Activated CD4-positive, CD25-positive, alpha-beta regulatory T cell treated with anti-CD3 and anti-CD28 coated beads, Interleukin-2, amount 50 U/mL, for 16 hours (primary cell): ENCODE measurements at places on chromosomes 3 and 15.

DNA sequence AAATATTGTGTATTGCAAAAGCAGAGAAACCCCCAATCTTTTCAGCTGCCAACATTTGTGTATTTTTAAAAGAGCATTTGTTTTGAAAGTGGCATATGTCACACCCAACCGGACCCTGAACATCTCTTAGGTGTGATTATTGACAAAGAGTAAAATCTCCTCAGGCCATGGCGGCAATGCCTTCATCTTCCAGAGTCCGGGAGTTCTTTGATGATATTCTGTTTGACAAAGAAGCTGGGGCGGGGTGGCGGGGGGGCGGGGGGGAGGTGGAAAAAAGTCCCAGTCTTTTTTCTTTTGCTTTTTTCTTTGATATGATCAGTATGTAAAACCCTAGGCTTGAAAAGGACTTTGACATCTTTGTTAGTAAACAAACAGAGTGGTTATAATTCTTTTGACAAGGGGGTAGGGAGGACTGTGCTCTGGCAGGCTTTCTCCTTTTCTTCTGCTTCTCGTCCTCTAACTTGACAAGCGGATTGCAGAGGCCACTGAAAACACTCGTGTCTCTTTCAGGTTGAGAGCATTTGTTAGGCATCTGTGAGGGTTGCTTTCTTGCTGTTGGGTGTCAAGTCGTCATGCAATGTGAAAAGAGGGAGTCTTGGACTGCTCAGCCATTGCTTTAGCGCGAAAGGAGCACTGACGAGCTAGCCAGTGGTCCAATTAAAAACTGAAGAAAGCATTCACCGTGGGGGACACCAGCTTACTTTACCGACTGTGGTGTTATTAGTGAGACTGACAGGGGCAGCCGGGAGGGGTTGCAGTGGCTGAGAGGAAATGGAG lies 243.2 kb downstream of the NSUN3 start:
- DNase-seq: no peak

DNA sequence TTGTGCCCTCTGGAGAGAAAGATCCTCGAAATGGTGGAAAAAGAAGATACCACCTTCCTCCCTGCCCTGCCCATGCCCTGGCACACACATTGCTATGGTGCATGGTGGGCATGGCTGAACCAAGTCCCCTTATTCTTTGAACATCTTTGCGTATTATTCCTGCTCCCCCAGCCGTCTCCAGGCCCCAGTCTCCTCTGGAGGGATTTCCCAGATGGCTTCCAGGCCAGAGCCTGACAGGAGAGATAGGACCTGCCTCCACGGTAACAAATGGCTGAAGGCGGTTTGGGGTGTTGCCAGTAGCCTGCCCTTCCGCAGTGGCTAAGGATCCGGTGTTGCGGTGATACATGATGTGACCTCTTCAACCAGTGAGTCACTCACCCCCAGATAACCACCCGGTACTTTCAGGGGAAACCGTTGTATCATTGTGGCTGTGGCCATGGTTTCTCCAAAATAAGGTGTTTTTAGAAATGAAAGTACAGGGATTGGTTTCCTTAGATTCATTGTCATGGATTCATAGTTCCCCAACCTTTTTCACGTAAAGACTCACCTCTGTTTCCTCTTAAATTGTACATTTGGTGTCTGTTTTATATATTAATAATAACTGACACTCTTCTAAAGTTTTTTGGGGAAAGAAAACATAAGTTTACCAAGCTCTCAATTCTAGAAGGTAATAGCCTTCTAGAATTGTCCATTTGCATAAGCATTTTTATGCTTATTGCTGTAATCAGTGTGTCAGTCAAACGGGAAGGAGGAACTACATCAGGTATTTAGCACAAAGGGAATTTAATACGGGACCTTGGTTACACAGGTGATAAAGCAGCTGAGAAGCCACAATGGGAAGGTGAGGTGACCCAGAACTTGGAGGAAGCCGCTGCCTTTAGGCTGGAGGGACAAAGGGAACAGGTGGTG lies 25.9 kb downstream of the SMAD3 start:
- DNase-seq: peak; percentile 39

GRCh38 chr3:160779040-160779439 lies 23.0 kb downstream of the PPM1L start:
- no peak for DNase-seq

GRCh38 chr3:149571381-149571780 lies 86.4 kb downstream of the WWTR1 start:
- no peak for DNase-seq

DNA sequence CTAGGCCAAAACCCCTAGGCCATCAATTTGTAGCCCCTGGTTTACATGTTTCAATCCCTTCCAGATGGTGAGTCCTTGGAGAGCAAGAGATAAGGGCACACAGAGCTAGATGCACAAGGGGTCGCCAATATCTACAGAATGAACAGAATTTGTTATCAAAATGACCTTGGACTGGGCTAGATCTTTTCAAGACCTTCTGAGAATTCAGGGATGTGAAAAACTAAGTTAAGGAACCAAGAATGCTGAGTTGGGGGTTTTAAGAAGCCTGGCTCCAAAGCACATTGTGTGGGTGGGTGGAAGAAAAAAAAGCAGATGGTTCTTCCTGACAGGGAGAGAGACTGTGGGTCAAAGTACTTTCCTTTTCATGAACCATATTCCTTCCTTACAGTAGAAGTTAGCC lies 10.2 kb downstream of the CDCP1 start:
- no peak for DNase-seq

DNA sequence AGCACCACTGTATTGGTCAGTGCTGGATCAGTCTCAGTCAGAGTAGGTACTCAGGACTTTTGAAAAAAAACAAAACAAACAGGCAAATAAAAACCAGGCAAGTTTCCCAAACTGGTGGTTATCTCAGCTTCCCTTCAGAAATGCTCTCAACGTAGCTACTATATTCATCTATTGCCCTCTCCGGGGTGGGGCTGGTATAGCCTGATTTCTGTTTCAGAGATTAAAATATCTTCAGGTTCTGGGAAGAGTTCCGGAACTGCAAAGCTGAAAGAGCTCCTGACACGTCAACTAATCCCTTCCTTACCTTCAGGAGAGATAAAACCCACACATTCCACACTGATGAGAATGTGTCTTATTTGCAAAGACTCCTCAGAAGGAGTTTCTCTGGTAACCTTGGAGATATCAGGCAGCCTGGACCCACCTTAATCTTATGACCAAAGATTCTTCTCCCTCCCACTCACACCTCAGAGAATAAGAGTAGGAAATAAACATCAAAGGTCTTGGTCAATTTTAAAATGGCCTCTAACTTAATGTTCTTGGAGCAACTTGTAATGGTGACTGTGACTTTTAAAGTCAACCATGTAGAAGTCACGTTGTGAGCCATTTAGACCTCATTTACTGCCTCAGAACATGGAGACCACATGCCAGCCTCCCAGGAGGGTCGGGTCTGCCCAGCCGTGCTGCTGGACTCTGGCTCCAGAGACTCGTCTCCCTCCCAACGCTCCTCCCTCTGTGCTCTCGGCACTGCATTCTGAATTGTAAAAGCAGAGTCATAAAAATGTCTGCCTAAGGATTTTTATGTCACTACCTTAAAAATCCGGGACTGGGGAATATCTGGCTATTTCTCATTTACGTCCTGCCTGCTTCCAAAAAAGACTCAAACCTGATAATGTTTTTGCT lies 53.8 kb downstream of the CDCP1 start:
- no peak for DNase-seq

- no peak for DNase-seq
These were observed 507.6 kb downstream of the FHIT start for GRCh38 chr3:60743631-60744164.

- no peak for DNase-seq
These were observed 1.4 kb downstream of the MTMR10 start for GRCh38 chr15:30990036-30990435.

DNA sequence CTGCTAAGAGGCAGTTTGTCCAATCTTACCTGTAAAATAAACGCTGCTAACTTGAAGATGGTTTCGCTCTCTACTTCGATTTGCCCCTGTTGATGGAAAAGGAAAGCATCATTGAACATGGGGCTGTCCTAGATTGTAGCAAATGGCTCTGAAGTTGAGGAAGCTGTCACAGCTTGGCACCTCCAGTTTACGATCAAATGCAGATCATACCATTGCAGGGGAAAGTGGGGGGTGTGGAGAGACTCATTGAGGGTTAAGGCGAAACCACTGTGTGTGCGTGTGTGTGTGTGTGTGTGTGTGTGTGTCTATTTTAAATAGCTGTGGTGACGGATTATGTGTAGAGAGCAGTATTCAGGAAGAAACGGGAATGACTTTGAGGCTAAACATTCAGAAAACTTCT lies 127.6 kb upstream of the LMOD3 start:
- DNase-seq: peak; percentile 28

DNA sequence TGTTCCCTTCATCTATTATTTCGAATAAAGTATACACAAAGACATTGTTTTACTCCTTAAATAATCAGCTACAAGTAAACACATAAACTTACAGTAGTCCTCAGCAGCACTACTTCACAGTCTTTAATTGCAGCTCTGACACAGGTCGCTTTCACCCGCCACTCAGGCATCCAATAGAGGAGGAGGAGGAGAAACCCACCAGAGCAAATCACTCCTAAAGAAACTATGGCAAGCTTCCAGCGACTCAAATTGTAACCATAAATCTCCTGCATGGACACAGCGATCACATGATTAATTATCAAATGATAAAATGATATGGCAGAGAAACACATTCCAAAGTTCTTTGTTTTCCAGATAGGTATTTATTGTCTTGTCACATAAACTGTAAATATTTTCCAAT lies 26.2 kb downstream of the ATP13A3 start:
- no peak for DNase-seq

GRCh38 chr3:151155409-151156128 lies 47.4 kb downstream of the GPR171 start:
- no peak for DNase-seq

DNA sequence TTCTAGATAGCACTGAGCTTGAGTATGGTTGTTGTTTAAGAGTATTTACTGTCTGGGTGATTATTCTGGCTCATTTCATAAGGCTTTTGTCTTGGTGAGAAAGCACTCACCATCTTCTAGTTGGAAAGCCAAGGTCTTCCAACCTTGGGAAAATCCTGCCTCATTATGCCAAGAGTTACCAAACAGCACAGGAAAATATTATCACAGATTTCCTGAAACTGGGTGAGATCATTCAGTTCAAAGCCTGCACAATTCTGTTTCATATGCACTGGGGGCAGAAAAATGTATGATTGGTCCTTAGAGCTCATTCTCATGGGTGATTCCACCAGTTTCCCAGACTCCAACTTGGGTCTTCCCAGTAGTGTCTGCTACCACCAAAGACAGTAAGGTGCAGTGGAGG lies 291.8 kb downstream of the RORA start:
- no peak for DNase-seq

DNA sequence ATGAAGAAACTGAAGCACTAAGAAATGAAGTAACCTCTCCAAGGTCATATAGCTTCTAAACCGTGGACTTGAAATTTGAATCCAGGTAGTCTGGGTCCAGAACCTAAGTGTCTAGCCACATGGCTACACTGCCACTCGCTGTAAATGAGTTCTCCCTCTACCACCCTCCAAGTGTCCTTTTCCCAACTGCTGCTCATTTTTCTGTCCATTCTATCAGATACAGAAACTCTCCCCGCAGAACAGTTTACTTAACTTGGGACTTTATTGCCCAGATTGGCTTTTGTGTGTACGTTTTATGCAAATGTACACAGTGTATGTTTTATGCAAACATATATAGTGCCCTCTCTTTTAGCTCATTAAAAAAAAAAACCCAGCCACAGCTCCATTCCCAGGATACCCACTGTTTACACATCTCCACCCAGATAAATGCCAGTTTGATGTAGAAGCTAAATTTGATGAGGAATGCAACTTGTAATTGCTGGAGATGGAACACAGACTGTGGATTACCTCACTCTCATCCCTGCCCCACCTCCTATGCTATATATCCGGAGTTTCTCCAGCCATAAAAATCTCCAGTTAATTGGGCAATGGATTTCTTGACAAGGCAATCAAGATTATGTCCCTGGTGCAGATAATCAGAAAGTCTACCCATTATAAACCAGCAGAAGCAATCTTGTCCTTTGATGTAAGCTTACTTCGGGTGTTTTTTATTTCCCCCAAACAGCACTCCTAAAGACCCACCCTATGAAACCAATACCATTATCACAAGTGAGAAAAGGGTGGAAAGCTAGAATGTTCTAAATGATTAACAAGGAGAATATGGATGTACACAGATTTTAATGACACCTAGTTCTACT lies 42.0 kb downstream of the THBS1 start:
- no peak for DNase-seq

- no peak for DNase-seq
These were observed 19.4 kb downstream of the STT3B start for GRCh38 chr3:31552103-31552502.

DNA sequence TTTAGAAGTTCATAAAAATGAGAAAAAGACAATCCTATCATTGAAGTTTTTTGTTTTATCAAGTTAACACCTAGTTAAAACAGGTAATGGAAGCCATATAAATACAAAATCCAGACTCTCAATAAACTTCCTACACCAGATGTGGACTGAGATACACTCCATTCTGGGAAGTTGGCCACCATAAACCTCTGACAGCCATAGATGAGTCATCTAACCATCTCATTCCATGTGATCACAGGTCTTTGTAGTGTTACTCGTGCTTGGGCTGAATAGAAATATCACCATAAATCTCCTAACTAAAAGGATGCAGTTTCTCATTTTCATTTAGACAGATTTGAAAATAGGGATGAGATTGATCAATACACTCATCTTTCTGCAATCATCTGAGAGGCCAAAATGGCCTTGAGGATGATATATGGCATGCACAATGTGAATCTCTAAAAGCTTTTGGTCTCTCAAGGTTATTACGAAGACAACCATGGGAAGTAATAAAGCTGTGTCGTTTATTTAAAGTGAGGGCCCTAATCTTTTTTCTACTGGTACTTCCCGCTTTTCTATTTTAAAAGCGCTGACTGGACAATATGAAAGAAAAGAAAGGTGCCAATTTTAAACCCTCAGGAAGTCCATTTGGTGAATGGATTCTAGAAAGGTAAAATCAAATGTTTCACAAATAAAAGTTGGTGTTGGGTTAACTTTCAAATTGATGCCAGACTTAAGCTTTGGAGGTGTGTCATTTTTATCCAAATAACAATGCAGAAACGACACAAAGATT lies 155.5 kb downstream of the POLR2M start:
- DNase-seq: no peak

DNA sequence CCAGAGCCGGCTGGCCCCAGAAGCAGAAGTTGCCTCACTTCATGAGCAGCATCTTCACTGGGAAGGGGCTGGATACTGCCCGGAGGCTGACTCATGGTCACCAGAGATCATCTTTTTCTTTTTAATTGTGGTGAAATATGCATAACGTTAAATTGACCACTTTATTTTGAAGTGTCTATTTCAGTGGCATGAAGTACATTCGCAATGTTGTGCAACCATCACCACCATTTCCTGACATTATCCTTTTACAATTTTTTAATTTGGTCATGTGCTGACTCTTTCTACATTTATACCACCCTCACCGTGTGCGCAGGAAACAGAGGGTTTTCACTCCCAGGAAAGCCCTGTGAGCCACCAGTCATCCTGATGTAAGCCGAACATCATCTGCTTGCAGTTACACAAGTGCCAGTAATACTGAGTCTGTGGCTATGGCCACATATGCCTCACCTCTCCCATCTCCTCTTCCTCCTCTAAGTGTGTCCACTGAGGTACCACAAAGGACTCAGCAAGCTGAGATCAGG lies 51.6 kb upstream of the ABHD17C start:
- no peak for DNase-seq
